Muscle of leg (tissue), 16 donors: ENCODE measurements at places on chromosomes 2 and 18. TPM values are rescaled to one million over a fixed set of nuclear protein-coding genes. Genes with fewer than 3 reads are reported as not detected.

SLC30A3 gene
- polyA plus RNA-seq: 0.71 TPM

AQP12B gene
- polyA plus RNA-seq: 1.7 TPM

C2orf78 gene
- polyA plus RNA-seq: not detected

BCL11A gene
- polyA plus RNA-seq: 2.6 TPM

GALNT3 gene
- polyA plus RNA-seq: 0.84 TPM

RRM2 gene
- 39.8 TPM for polyA plus RNA-seq

CCDC150 gene
- 5.5 TPM for polyA plus RNA-seq

DNAJC5G gene
- polyA plus RNA-seq: not detected

EFEMP1 gene
- 18.6 TPM for polyA plus RNA-seq

AMMECR1L gene
- 14.0 TPM for polyA plus RNA-seq

RGPD3 gene
- polyA plus RNA-seq: 0.21 TPM

DNER gene
- polyA plus RNA-seq: 1.4 TPM

FOXD4L1 gene
- 3.4 TPM for polyA plus RNA-seq

PAIP2B gene
- polyA plus RNA-seq: 4.0 TPM

ATP8B1 gene
- polyA plus RNA-seq: 5.7 TPM

AAMP gene
- polyA plus RNA-seq: 109 TPM

MYO7B gene
- polyA plus RNA-seq: 0.31 TPM

CREG2 gene
- 5.3 TPM for polyA plus RNA-seq

ANKRD53 gene
- 1.4 TPM for polyA plus RNA-seq

TTC21B gene
- 18.1 TPM for polyA plus RNA-seq

RPE gene
- 28.6 TPM for polyA plus RNA-seq
